ENCODE measurements at places on chromosomes 13 and 19.
A peak's percentile ranks its signal among the peaks of the same experiment; 100 is the strongest.

DNA sequence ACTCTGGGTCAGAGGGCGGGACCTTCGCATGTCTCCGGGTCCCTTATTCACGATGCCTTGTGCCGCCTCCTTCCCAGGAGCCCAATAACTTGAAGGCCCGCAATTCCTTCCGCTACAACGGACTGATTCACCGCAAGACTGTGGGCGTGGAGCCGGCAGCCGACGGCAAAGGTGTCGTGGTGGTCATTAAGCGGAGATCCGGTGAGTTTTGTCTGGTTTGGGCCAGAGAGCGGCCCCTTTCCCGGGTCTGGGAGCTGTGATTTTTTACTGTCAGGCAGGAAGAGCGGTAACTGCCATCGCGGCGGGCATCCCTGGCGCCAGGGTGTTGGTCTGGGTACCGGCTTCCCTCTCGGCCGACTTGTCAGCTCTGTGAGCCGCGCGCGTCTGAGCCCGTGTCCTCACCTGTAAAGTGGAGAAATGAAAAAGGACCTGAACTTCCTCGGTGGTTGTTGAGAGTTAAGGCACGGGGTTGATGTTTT, 800 bp downstream of the RPL28 start:
- DNase-seq = no peak

DNA sequence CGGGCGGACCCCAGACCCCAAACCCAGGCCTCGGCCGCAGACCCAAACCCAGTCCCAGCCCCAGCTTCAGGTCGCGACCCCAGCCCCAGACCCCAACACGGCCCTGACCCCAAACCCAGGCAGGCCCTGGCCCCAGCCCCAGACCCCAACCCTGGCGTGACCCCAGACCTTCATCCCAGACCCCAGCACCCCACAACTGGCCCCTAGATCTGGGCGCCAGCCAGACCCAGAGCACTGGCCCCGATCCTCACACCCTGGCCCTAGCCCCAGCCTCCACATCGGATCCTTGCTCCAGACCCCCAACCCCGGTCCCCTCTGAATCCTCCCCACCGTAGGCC, 7.5 kb downstream of the MBD3 start:
- DNase-seq = no peak

GRCh38 chr19:14563989-14564651, 7.7 kb downstream of the NDUFB7 start:
- no peak for DNase-seq

- no peak for DNase-seq
Observed at GRCh38 chr13:93805736-93806135, 579.1 kb downstream of the GPC6 start.

DNA sequence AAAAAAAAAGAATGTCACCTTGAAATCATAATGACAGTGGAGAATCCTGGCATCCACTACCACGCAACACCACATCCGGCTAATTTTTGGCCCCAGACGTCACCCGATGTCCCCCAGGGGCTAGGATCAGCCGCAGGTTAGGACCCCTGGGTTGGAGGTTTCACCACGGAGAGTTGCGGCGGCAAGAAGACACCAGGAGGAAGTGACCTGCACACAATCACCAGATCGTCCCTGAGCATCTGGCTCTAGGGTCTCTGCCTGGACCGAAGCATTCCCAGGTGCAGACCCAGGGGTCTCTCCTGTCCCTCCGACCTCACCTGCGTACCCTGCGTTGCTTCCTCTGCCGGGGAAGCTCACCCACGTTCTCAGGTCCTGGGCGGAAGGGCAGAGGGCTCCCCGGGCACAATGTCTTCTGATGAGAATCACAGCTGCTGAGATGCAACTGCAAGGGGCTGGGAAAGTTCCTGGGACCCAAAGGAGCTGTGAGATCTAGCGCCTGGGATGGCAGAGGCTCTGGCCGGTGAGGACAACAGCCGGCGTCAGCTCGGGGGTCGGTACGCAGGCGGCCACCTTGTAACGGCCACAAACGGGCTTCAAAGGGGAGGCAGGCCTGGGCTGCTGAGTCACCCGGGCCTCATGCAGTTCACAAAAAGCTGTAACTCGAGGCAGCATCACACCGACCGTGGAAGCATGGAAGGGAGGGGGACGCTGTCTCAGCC, 111.2 kb downstream of the GADD45B start:
- no peak for DNase-seq

GRCh38 chr19:58529405-58529804, 9.8 kb upstream of the ZBTB45 start:
- no peak for DNase-seq

- DNase-seq = peak; percentile 50
Observed at GRCh38 chr13:84684048-84684662, 801.9 kb upstream of the SLITRK1 start.

DNA sequence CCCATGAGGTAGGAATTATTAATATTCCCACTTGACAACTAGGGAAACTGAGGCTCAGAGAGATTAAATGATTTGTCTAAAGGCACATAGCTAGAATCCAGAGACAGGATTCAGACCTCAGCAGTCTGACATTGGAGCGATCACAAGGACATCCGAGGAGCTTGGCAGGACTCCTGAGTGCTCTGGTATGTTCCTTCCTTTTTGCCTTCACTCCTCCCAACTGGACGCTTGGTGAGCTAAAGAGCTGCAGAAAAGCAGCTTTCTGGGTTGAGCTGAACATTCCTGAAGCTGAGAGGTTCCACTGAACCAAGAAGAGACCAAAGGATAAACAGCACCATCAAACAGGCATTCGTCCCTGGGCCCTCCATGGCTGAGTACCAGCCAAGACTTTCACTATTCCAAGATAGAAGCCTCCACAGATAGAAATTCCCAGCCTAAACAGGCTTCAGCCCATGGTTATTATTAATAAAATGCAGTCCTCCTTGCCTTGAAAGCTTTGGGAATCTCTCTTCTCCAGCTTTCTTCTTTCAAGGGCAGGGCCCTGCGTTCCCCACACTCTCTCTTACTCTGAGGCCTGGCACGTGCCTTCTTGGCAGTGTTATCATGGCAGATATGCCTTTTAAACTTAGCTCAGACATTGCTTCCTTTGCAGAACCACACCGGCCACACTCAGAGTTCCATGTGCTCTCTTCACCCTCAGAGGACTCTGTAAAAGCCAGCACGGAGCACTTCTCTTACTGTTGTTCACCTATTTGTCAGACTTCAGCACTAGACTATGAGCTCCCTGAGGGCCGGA, 97.1 kb downstream of the CYSLTR2 start:
- DNase-seq = no peak

DNA sequence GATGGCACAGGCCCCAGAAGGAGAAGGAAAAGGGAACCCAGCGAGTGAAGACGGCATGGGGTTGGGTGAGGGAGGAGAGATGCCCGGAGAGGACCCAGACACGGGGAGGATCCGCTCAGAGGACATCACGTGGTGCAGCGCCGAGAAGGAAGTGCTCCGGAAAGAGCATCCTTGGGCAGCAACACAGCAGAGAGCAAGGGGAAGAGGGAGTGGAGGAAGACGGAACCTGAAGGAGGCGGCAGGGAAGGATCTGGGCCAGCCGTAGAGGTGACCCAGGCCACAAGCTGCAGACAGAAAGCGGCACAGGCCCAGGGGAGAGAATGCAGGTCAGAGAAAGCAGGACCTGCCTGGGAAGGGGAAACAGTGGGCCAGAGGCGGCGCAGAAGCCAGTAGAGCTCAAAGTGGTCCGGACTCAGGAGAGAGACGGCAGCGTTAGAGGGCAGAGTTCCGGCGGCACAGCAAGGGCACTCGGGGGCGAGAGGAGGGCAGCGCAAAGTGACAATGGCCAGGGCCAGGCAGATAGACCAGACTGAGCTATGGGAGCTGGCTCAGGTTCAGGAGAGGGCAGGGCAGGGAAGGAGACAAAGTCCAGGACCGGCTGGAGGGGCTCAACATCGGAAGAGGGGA, 1.1 kb downstream of the PPP1R12C start:
- no peak for DNase-seq

DNA sequence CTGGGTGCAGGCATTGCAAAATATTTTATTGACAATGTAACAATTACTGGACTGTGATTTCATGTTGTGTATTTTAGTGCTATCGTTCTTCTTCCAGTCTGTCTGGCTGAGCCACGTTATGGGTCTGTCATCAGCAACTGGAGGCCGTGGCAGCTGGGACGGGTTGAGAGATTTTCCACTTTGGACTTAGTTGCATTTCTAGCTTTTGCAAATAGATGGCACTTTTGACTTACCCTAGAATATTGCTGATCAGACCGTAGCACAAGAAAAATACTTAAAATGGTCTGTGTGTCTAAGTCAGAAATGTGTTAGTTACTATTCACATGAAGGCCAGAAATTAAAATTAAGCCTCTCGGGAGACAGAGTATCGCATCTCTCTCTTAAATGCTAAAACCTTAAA, 211.1 kb downstream of the TEX29 start:
- DNase-seq = peak; percentile 50

DNA sequence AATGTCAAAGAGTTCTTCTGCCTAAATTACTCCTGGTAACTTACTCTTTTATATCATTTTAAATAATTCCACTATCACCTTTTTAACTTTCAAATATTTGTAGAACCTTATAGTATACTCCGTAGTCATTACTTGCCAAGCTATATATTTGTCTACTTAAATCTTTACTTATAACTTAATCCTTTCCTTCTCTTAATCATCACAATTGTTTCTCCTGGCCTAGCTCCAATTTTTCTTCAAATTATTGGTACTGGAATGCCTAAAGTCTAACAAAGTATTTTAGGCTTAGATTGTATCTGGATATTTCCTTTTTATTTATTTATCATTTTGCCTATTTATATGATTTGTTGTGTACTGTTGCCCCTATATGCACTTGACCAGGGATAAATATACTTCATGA, 109.5 kb downstream of the MZT1 start:
- DNase-seq = no peak

DNA sequence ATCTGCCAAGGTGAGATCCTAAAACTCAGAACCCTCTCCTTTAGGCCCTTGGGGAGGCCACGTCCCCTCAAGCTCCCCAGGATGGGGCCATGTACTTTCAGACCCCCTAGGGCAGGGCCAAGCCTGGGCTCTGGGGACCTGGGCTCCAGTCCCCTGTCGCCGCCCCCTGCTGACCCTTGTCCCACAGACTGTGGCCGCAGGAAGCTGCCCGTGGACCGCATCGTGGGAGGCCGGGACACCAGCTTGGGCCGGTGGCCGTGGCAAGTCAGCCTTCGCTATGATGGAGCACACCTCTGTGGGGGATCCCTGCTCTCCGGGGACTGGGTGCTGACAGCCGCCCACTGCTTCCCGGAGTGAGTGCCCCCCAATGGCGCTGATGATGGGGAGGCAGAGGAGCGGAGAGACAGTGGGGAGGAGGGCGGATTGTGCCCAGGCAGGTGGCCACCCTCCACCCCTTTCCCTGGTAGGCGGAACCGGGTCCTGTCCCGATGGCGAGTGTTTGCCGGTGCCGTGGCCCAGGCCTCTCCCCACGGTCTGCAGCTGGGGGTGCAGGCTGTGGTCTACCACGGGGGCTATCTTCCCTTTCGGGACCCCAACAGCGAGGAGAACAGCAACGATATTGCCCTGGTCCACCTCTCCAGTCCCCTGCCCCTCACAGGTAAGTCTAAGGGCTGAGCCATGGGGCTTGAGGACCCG, 18.8 kb downstream of the HPN start:
- no peak for DNase-seq

- DNase-seq = peak; percentile 62
Observed at GRCh38 chr19:19531951-19532805, 3.5 kb downstream of the YJEFN3 start.

DNA sequence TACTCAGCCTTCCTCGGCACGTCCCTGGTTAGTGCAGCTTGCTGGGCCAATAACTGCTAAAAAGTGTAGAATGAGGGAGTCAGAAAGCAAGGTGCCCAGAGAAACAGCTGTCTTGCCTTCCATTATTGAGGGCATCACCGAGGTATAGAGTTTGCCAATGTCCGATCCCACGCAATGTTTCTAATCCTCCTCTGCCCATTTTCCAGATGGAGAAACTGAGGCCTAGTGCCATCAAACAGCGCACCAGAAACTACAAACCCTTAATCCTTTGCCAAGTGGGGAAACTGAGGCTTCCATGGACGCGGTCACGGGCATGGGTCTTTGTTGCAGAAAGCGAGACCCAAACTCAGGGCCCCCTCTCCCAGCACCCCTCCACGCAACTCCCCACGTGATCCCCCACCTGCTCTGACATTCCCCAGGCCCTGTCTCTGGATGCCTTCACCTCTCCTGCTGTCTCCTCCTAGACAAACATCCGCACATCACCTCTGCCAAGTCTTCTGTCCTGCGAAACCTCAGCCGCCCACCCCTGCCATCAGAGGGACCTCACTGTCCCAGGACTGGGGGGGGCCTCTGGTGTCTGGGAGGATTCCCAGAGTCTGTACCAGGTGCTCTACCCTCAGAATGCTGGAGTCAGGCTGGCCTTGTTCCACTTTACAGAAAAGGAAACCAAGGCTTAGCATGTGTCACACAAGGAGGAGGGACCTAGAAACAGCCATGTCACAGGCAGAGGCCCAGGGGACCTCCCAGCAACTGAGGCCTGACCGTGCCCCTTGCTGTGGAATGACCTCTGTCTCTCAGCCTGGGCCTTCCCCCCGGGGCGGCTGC, 930 bp upstream of the PDE4C start:
- no peak for DNase-seq

- DNase-seq = no peak
Observed at GRCh38 chr13:19890030-19890429, 26.6 kb upstream of the ZMYM5 start.

GRCh38 chr19:7856679-7857663, 17.2 kb downstream of the PRR36 start:
- DNase-seq = no peak

GRCh38 chr13:21738630-21739029, 67.8 kb downstream of the FGF9 start:
- no peak for DNase-seq

DNA sequence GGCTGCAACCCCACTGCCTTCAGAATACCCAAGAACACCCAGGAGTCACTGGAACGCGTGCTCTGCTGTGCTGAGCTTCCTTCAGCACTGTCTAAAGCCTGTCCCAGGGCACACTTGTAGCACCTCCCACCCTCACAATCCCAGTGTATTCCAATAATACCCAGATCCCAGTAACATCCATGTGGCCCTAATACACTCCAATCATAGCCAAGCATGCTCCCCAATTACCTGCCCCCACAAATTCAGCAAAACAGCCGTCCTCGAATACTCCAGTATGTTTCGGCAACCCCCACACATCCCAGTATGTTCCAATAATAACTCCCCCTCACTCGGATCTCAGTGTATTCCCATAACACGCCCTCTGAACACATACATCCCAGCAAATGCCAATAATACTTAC, 29.2 kb downstream of the SHANK1 start:
- no peak for DNase-seq

DNA sequence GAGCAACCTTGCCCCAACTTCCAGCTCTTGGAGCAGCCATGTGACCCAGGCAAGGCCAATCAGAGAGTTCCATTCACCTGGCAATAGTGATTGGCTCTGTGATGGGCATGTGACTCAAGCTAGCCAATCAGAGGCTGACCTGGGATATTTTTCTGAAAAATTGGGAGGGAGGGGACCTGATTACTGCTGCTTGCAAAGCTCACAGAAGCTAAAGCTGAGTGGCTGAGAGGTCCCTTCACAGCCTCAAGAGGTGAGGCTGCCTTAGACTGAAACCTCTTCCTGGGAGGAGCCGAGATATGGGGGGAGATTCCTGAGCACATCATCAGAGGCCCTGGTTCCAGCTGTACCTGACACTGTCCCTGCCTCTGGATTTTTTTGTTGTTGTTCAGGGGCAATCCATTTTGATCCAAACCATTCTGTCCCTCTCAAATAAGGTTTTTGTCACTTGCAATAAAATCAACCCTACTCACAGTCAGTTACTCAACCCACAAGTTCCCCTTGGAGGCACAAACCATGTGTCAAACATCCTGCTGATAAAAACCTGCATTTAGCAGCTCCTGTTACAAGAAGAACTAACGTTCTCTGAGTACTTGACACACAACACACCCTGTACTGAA, 4.8 kb downstream of the CIB3 start:
- no peak for DNase-seq
